ENCODE measurements at places on chromosomes 12 and 14.

- DNase-seq, result no peak
Measured at GRCh38 chr12:73221836-73222235, 949.7 kb downstream of the TRHDE start.

GRCh38 chr12:49912345-49913255 is 8.9 kb upstream of the FAIM2 start:
- DNase-seq, result no peak

- no peak for DNase-seq
Measured at GRCh38 chr12:22625762-22626294, 857 bp downstream of the ETNK1 start.

DNA sequence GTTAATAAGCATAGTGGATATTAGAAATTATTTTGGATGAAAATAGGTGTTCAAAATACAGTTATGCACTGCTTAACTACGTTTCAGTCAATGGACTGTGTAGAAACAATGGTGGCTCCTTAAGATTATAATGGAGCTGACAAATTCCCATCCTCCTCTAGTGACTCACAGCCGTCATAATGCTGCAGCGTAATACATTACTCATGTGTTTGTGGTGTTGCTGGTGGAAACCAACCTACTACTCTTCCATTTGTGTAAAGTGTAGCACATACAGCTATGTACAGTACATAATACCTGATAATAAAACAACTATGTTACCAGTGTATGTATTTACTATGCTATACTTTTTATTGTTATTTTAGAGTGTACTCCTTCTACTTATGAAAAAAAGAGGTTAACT is 111.2 kb upstream of the TMCC3 start:
- no peak for DNase-seq

GRCh38 chr12:49910331-49911212 is 6.9 kb upstream of the FAIM2 start:
- no peak for DNase-seq

DNA sequence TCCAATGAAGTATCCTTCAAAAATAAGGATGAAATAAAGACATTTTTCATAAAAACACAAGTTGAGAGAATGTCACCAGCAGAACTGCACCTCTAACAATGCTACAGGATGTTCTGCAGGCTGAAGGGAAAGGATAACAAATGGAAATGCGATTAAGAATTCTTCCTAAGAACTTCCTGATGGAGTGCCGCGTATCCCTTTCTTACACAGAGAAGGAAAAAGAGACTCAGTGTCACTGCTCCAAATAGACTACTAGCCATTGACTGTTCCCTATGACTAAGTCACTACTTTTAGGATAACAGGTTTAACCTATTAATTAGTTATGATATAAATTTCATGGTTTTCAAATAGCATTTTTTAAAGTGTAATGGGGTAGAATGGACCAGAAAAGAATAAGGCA is 3.2 kb downstream of the ANO2 start:
- DNase-seq, result no peak

DNA sequence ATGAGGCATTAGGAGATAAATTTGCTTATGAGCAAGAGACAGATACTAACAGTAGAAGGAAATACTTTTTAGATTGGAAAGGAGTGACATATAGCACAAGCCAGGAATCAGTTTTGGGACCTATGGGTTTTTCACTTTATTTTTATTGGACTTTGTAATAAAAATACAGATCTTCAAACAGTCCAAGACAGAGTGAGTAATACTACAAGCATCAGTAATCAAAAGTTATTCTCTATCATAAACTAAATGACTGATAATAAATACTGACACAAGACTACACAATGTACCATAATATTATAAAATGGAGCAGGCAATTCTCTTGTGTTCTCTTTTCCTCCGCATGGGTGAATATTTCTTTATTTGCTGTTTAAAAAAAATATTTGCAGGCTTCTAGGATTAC is 85.8 kb downstream of the DERA start:
- no peak for DNase-seq

- no peak for DNase-seq
Measured at GRCh38 chr14:96097752-96098151, 58.6 kb downstream of the C14orf132 start.

GRCh38 chr12:67441736-67442346 is 172.7 kb downstream of the CAND1 start:
- DNase-seq, result peak; percentile 87

DNA sequence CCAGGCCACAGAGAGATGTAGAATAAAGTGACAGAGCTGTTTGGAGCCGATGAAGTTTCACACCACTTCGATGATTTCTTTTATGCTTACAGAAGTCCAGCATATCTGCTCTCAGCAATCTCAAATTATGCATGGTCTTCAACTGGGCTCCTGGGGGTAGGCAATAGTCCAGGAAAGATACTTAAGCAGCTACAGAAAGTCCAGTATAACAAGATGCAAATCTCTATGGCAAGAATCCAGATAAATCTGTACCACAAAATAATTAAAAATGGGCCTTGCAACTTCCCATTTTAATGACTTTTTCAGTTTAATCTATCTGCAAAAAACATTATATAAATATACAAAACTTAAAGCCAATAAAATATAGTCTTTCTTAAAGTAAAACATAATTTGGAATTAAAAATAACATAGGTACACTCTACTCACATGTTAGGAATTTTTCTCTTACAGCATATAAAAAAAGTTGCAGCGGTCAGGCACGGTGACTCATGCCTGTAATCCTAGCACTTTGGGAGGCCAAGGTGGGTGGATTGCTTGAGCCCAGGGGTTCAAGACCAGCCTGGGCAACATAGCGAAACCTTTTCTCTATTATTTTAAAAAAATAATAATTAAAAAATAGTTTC is 20.5 kb upstream of the RAD51AP1 start:
- DNase-seq, result no peak
